Activated CD8-positive, alpha-beta memory T cell treated with anti-CD3 and anti-CD28 coated beads for 4 hours (primary cell): ENCODE measurements at places on chromosomes 5 and 9.

DNA sequence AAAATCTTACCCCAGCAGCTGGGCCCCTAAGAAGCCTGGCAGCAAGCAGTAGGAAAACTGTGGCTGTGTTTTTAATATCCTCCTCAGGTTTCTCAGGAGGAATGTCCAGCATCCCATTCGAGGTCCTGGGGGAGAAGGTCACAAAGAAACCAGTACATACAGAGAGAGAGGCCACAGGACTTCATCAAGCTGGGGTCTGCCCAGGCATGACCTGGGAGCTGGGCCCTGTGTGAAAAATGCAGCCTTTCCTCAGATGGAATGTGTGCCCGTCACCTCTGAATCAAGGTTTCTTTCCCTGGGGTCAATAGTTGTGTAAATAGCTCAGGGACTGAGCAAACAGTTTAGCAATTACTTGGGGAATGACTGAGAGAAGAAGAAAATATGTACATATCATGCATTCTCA, 33.9 kb upstream of the RAD23B start:
- no peak for DNase-seq

GRCh38 chr5:17734011-17734410, 99.8 kb downstream of the TAF11L14 start:
- no peak for DNase-seq

DNA sequence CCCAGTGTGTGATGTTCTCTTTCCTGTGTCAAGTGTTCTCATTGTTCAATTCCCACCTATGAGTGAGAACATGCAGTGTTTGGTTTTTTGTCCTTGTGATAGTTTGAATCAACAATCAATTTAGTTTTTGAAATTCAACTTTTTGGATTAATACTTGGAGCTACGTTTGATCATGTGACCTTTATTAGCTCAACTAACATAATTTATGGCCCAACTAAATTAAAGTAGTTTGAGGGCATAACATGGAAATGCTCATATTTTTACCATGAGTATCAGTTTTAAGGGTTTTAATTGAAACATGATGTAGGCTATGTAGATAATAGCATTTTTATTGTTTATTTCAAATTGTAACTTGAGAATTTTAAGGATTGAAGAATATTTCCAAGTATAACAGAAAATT, 168.0 kb downstream of the CCDC171 start:
- DNase-seq = no peak

- DNase-seq = no peak
Measured at GRCh38 chr5:125140220-125140619, 393.8 kb upstream of the ZNF608 start.

DNA sequence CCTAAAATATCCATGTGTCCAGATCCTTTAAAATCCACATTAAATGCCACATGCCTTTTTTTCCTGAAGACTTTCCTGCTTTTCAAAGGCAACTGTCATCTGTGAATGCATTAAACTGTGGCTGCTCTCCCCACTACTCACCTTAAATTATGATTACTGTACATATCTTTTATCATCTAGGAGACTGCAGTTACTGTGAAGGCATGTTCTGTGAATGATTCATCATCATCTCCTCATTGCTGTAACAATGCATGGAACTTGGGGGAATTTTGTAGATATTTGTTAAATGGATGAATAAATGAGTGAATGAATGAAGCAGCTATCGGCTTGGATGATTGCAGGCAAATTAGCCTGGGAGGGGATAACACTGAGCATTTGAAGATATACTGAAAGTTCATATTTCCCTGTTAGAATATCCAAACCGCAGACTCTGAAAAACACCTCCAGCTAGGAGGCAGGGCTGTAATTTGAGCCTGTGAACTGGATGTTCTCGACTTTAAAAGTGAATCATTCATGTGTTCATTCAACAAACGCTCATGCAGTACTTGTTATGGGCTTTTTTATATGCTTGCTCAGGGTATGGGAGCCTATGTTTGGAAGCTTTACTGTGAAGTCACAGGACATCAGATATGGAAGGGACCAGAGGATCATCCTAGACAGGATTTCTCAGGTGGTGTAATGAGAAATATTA, 519.2 kb downstream of the KIF4B start:
- no peak for DNase-seq
